T-helper 2 cell (primary cell): ENCODE measurements at places on chromosomes 6 and 20.

- DNase-seq = no peak
Measured at GRCh38 chr20:36319356-36320260, 13.5 kb downstream of the DLGAP4 start.

DNA sequence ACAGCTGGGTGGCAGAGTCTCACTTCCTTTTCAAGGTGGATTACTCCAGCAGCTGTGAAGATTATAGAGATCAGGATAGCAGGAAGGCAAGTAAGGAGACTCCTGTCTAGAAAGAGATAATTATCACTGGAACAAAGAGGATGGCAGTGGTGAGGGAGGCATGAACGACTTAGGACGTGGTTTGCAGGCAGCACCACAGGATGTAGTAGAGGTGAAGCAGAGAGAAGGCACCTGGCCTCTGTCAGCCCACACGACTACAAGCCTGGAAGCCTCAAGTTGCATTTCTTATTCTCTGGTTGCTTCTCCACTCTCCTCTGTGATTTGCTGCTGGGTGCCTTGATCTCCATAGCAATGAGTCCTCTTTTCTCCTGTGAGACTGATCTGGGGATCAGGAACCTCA lies 62.7 kb downstream of the TSHZ2 start:
- DNase-seq = no peak

DNA sequence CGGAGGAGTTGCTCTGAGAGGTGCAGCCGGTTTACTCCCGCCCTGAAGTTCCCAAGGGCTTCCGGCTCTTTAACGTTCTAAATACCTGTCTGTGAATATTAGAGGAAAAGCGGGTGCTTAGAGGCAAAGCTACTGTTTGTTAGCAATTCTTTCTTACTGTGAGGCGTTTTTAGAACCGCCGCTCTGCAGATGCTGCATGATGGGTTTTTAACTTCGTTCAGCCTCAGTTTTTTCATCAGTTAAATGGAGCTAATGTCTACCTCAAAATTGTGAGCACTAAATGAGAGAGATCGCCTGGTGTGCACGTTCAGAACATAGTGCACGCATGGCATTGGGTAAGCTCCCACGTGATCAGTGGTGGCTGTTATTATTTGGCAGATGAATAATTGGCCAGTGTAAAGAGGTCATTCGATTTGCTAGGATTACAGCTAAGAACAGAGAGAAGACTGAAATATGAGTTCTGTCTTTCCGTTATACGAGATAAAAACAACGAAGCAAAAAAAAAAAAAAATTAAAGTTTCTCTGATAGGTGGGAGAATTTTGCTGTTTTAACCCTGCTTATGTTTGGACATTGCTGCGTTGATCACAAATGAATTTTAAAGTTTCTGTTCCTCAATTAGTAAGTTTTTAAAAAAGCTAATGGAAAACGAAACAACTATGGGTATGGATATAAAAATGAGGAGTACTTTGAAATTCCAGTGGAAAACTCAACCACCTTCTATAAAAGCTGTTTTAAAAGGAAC lies 660 bp upstream of the TFB1M start:
- no peak for DNase-seq

DNA sequence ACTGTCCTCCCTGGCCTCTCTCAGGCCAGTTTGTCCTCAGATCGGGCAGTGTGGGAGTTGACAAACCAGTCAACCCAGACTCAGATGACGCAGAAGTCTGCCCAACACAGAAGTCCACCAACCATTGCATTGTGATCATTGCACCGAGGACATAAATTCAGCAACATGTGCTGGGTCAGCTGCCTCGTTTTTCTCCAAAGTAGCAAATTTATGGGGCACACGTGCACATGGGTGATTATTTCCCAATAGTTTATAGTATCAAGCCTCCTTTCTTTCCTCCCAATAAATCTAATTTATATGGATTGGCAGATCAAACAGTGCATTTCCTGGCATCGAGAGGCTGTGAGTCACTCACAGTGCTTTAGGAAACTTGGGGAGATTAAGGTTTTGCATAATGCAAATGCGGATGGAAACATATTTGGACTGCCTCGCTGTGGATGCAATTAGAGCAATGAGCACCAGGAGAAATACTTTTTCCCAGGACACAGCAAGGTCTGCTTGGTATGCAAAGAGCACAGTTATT lies 413.7 kb upstream of the SULF2 start:
- DNase-seq = no peak

DNA sequence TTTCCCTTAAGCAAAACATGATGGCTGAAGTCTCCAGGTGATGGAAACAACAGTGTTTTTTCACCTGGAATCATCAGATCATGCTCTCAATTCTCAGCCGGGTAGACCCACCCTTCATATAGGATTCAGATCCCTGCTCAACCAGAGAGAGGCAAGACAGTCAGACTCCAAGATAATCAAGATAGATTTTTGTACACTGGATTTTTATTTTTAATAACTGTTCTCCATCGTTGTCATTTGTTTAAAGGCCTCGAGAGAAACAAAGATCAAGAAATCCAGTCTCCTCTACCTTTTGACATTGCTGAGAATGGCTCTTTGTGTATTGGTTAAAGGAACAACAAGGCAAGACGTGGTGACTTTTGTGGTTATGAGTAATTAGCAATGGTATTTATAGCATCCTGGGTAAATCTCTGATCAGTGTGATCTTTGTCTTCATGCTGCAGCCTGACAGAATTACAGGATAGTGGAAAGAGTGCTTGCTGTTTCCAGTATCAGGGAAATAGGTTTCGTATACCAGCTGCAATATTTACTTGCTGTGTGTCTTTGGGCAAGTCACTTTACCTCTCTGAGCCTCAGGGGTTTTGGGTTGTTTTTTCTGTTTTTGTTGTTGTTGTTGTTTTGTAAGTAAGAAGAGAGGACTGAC lies 29.9 kb downstream of the ID4 start:
- DNase-seq = no peak

DNA sequence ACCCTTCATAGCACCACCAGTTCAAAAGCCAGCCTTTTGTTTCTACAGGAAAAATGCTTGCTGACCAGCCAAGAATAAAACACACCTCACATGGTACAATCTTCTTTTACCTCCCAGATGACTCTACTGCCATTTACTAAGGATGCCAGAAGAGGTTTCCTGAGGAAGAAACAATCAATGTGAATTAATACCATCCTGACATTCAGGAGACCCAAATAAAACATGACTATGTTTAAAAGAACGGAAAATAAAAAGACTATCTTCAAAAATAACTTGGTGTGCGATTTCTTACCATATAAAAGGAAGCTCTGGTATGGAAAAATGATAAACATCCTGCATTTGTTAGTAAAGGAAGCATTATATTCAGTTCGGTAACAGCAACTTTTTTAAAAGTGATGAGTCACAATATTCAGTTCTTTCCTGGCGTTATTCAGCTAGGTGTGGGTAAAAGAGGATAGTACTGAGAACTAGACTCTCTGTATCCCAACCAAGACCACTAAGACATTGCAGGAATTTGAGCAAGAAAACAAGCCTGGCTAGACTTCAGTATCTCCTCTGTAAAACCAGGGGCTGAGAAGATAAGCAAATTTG lies 16.3 kb downstream of the COL21A1 start:
- no peak for DNase-seq

GRCh38 chr6:170075659-170076223 lies 215.1 kb downstream of the DLL1 start:
- no peak for DNase-seq

DNA sequence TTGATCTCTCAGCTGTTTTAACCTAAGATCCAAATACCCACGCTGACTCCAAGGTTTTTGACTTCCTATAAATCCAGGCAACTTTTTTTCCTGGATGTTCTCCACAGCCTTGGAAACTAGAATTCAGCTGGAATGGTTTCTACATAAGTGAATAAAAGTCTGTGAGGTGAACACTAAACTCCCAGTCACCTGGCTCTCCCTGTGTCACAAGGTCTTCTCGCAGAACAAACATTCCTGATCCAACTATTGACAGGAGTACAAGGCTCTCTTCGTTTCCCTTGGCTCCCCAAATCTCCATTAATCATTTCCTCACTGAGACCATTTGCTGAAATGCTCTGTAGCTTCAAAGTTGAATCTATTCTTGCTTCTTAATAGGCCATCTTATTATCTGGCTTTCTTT lies 265.7 kb downstream of the ADGRG6 start:
- DNase-seq = no peak

DNA sequence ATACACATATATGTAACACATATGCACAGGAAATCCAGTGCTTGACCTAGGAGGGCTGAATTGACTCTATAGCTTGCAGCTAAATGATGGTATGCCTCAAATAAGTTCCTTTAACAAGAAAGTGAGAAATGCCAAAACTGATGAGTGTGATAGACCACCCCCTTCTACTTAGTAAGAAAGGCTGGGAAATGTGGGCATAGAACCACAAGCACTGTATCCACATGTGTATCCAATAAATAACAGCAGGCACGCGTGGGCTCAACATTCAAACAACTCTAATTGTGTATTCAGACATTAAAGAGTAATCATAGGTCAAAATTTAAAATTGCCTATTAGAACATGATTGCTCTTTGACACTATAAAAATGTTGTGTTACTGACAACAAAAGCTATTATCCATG lies 54.1 kb downstream of the FAM83B start:
- no peak for DNase-seq

- no peak for DNase-seq
Measured at GRCh38 chr6:132868057-132868456, 53.7 kb downstream of the RPS12 start.

- DNase-seq = peak; percentile 57
Measured at GRCh38 chr6:26223650-26224546, 136.7 kb downstream of the HFE start.

DNA sequence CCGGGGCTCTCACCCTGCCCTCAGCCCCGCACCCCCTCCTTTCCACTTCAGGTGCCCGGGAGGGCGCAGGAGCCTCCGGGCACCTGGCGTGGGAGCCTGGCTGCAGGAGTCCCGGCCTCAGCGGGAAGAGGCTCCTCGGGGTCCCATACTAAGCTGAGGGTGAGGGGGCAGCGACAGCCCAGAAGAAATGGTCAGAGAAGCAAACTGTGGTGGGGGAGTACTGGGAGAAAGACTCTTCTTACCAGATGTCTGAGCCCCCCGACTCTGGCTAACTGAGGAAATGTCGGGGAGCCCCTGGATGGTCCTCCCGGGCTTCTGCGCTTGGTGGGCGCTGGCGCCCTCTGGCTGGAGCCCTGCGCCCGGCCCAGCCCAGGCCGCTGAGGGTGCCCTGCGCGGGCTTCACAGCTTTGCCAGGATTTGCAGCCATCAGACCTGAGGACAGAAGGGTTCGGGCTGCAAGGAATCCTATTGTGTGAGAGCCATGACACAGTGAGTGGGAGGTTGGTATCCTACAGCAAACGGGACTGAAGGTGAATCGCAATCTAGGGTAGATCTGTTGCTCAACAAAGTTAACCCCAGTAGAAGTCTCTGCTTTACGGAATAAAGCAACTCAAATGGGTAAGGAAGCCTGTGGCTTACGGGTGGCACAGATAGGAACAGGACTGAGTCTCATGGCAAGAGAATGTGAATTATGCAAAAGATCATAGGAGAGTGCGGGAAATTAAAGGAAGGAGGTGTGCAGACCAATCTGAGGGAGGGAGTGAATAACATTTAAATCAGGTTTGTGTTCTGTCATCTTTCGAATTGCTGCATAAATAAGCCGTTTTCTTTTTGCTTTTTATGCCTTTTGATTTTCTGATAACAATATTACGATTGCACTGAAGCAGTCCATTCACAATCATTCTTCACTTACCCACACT lies 639 bp upstream of the RCAN2 start:
- DNase-seq = peak; percentile 2

DNA sequence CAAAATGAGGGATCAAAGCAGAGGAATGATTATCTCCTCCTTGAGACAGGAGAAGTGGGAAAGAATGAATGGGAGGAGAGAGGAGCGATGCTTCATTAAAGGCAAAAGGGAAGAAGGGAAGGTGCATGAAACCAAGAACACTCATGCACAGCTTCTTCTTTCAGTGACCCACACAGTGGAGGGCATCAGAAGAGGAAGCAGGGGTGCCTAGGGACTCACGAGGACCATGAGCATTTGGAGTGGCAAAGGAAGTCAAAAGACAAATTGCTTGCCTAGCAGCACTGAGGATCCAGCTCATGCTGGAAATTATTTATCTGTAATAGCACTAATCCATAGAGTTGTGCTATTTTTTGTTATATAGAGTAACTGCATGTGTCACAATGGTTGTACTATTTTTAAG lies 66.1 kb downstream of the SMLR1 start:
- no peak for DNase-seq

DNA sequence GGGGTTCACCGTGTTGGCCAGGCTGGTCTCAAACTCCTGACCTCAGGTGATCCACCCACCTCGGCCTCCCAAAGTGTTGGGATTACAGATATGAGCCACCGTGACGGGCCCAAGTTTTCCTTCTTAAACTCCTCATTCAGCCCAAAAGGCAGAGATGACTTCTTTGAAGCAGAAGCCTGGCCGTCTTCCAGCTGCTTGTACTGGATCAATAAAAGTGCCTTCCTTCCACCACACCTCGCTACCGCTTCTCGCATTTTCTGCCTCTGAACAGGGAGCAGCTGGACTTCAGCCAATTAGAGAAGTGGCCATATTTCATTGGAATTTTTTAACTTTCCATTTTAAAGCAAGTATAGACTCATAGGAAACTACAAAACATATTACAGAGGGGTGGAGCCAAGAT lies 241.1 kb downstream of the PREX1 start:
- DNase-seq = no peak
